Stimulated activated naive CD4-positive, alpha-beta T cell (primary cell): ENCODE measurements at places on chromosomes 3 and 15.

- no peak for DNase-seq
Observed at GRCh38 chr3:62817678-62818077, 57.5 kb downstream of the CADPS start.

- DNase-seq, result no peak
Observed at GRCh38 chr15:74610302-74610951, 5.2 kb upstream of the CLK3 start.

- no peak for DNase-seq
Observed at GRCh38 chr3:171133337-171133736, 106.8 kb upstream of the SLC2A2 start.

DNA sequence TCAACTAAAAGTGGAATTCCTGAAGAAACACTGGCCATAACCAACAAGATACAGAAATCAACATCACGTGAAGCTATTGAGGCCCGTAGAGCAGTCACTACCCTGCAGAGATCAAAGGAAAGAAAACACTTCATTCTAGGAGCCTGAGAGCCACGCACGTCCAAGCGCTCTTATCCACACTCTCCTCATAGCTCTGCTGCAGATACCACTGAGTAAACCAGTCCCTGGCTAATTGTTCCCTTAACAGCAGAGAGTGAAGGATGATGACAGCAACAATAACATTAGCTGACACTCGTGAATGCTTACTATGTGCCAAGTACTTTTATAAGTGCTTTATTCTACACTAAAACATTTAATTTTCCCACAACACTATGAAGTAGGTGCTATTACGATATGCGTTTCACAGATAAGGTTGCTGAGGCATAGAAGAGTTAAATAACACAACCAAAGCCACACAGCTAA lies 271.0 kb upstream of the GADL1 start:
- DNase-seq, result no peak

DNA sequence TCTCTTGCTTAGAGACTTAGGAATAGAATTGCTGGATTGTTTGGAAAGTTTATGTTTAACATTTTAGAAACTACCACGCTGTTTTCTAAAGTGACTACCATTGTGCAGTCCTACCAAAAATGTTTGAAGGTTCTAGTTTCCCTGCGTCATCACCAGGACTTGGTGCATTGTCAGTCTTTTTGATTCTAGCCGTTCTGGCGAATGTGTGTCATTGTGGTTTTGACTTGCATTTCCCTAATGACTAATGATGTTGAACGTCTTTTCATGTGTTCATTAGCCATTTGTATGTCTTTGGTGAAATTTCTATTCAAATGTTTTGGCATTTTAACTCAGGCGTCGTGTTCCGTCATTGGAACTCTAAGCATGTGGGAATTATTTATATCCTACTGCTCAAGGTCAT lies 58.0 kb downstream of the CHD2 start:
- no peak for DNase-seq
